AML-193 (cell line): ENCODE measurements at places on chromosomes 5 and 9.

- no peak for DNase-seq
Measured at GRCh38 chr5:134236318-134236717, 10.4 kb upstream of the PPP2CA start.

- DNase-seq: no peak
Measured at GRCh38 chr5:72539038-72539437, 31.8 kb upstream of the ZNF366 start.

DNA sequence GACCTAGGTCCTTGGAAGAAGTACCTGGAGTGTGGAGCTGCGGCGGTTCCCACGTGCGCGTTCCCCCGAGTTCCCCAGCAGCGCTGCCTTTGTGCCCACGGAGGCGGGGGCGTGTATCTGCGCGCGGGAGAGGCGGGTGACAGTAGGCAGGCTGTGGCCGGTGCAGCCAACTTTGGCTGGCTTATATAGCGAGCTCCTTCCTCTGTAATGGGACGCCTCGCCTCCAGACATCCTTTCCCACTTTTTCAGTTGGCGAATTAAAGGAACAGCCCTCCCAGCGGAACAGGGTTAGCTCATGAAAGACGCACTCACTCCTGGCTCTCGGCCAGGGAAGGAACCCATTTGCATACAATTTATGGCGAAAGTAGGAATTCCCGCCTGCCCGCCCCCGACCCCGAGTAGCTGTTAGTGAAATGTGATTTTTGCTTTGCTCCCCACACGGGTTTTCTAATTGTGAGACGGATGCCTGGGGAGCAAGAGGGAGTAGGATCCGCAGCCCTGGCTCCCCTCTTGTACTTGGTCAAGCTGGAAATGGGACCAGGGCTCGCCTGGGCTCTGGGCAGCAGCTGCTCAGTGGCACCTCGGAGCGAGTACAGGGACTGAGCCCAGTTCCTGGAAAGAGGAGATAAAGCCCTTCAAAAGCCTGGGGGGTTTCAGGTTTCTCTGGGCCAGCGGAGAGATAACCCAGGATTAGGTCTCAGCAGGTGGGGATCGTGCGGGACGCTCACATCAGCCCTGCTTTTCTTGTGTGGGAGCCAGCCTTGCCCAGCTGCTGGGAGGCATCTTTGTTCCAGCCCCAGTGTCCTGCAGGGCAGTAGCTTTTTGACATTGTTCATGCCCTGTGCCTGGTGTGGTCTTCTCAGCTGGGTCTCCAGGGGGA, at the start of gene TNC:
Gene TNC, minus strand, starts transcription at position 159 of the 880 bp plus-strand sequence. CDS start 27,139 bp downstream, outside the sequence.
- DNase-seq: no peak

DNA sequence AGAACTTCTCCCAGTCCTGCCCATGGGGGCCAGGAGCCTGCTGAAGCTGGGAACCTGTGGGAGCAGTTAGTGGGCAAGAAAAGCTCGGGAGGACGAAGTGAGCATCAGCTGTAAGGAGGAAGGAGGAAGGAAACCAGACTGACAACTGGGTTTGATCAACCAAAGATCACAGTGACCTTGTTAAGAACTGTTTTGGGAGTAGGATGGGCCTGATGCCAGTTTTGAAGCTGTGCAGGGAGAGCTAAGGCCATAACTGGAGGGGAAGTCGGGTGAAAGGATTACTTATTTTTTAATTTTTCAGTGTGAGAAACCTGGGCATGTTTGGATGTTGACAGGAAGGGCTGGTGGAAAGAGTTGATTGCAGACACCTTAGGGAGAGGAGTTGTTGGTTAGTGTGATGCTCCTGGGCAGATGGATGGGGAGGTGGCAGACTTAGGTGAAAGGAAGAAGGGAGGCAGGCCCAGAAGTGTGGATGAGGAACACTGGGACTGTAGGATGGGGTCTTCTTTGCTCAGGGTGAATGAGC, 58.3 kb upstream of the KLF4 start:
- no peak for DNase-seq

DNA sequence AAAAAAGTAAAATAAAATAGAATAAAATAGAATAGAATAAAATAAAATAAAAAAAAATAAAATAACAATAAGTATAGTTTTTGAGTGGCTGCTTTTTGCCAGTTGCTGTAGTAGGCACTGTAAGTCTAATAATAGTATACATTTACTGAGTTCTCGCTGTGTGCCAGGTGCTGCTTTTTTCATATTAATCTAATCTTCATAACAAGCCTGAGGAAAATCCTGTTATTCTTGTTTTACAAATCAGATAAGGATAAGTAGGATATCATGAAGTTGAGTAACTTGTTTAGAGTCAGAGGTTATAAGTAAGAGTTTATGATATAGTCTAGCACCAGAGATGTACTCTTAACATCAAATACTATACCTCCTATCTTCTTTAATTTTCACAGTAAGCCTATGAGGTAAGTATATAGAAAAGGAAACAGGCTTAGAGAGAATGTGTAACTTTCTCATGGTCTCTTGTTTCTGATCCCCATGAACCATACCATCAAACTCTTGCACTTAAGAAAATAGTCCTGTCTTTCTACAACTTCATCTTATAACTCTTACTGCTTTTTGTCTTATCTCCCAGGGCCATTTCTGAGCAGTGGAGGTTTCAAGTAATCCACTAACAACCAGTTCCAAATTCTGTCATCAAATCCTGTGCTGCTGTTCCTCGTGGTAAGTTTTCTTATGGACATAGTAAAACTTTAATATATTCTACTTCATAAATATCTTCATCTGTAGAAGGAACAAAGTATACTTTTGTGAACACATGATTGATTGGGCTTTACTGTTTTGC, 18.7 kb downstream of the RMI1 start:
- DNase-seq: no peak

DNA sequence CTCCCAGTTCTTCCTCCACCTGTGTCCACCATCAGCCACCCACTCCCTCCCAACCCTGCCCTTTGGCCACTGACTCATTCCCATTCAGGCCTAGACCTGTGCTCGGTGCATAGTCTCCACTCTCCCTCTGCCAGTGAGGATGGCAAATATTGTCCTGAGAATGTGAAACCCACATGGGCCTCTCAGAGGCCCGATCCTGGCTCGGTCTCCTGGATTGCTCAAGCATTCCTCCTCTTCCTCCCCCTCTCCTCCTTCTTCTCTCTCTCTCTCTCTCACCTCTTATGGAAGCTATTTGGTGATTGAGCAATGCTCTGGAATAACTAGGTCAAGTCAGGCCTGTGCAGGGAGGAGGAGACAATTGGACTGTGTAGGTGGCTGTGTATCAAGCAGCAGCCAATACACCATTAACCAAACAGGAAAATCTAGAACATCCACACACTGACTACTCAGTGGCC, 99.9 kb downstream of the KLF4 start:
- DNase-seq: no peak

GRCh38 chr9:98995059-98995671, 51.5 kb downstream of the COL15A1 start:
- DNase-seq: no peak

DNA sequence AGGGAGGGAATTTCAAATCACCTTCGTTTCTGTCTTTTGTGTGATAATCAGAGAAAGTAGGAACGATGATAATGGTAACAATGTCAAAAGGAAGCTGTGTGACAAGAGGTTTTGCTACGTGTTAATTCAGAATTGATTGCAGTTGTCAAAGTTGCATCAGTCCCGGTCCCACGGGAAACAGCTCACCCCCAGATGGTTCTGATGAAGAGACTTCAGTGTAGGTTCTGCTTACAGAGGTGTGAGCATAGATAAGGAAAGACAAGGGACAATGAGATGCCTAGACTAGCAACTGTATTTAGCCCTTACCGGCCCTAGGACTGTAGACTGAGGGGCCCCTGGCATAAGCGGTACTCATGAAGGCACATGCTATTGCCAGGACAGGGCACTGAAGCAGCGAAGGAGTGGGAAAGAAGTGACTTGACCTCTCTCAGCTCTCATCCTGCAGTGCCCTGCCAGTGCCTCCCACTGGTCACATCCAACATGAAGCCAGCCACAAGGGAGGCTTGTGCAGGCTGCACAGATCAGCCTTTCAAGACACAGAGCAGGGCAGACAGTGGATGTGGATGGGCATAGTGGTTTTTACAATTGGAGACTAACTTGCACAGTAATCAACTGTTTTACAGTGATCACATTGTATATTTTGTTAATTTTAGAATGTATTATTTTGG, 21.1 kb downstream of the PDE8B start:
- DNase-seq: peak; percentile 75

GRCh38 chr5:54390015-54390414, 65.5 kb upstream of the HSPB3 start:
- no peak for DNase-seq
